ENCODE measurements at places on chromosomes 3 and 15.
A peak's percentile ranks its signal among the peaks of the same experiment; 100 is the strongest.

DNA sequence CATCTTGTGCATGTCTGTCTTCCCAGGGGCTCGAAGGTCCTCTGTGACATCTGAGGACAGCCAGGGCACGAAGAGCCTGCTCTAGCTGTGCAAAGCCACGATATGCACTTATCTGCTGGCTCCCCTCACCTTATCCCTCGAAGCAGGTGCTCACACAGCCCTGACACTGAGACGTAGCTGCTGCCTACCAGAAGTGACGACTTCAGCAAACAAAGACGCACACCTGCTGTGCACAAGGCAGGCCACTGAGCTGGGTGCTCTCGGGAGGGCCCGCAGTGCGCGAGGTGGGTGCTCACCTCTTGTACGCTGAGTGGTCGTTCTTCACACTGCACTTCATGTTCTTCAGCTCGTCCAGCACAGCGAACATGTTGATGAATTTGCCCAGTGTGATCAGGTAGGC lies 37.3 kb downstream of the CYFIP1 start:
- peak; percentile 60 for DNase-seq

GRCh38 chr3:110530902-110531301 lies 540.7 kb upstream of the NECTIN3 start:
- no peak for DNase-seq

- DNase-seq: no peak
Observed at GRCh38 chr3:124108446-124108845, 116.5 kb upstream of the ROPN1 start.

- peak; percentile 91 for DNase-seq
Observed at GRCh38 chr3:58164199-58164879, 46.4 kb downstream of the DNASE1L3 start.

DNA sequence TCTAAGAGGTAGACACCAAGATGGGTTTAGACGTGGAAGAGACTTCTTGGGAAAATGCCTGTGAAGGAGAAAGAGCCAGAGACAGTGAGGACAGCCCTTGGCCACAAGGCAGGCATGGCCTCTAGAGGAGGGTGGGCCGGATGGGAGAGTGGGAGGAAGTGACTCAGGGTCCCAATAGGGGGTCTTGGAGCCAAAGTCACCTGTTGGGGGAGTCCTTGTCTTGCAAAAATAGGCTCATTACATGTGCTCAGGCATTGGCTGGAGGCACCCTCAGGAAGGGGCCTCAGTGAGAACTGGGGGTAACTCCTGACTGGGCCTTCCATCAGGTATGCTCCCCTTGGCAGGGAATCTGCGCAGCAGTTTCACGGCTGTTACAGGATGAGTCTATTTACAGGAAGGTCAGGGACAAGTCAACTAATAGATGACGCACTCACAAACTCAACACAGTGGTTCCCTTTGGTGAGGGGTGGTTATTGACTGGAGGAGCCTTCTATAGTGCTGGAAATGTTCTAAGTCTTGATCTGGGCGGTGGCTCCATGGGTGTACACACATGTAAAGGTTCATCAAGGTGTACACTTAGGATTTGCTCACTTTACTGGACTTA lies 259.6 kb downstream of the XXYLT1 start:
- no peak for DNase-seq

- no peak for DNase-seq
Observed at GRCh38 chr3:154776549-154777225, 303.4 kb upstream of the MME start.

GRCh38 chr3:105042586-105042985 lies 324.1 kb upstream of the ALCAM start:
- no peak for DNase-seq

DNA sequence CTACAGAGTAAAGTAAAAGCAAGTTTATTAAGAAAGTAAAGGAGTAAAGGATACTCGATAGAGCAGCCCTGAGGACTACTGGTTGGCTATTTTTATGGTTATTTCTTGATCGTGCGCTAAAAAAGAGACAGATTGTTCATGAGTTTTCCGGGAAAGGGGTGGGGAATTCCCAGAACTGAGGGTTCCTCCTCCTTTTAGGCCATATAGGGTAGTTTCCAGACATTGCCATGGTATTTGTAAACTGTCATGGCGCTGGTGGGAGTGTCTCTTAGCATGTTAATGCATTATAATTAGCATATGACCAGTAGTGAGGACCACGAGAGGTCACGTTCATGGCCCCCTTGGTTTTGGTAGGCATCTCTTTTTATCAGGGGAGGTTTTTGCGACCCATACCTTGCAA lies 213.1 kb downstream of the OSBPL10 start:
- DNase-seq: no peak

DNA sequence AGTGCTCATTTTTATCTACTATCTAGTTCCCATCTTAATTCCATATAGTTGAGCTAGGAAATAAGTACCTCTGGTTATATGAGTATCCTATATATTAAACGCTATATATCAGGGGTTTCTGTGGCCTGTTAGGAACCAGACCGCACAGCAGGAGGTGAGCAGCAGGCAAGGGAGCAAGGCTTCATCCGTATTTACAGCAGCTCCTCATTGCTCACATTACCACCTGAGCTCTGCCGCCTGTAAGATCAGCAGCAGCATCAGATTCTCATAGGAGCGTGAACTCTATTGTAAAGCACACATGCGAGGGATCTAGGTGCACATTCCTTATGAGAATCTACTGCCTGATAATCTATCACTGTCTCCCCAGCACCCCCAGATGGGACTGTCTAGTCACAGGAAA lies 23.0 kb downstream of the GSK3B start:
- no peak for DNase-seq

GRCh38 chr3:151282921-151283320 lies 4.6 kb upstream of the P2RY14 start:
- peak; percentile 42 for DNase-seq

DNA sequence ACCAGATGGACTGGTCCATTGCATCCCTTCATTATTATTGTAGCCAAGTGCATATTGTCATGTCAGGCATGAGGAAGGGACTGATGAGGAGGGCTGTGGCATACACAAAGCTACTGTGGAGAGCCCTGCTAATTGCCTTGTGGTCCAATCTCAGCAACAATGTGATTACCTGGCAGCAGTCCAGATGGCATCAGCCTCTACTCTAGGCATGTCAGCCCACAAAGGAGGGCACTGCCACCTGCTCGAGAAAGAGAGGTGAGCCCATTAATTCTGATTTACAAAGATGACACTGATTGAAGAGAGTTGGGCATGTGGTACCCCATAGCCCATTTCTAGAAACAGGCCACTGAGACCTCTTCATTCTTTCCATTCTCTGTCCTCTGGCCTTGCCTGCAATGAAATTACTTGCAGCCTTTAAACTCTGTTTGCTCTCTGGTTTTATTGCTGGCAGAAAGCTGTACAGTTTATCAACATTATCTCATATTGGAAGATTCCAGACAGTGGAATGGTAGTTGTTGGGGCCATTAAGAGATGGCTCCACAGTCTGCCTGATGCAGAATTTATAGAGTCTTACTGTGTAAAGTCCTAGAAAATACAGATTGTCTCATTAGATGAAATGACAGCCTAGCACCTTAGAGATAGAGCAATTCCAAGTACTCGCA lies 307.7 kb downstream of the ARPP21 start:
- peak; percentile 39 for DNase-seq

DNA sequence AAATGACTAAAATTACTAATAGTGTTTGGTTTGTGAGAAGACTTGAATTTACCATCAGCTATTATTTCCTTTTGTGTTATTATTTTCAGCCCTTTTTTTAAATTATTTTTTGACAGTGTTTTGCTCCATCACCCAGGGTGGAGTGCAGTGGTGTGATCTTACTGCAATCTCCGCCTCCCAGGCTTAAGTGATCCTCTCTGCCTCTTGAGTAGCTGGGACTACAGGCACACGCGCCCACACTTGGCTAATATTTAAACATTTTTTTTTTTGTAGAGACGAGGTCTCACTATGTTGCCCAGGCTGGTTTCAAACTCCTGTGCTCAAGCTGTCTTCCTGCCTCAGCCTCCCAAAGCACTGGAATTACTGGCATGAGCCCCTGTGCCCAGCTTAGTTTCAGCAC lies 31.7 kb upstream of the UTS2B start:
- no peak for DNase-seq

- no peak for DNase-seq
Observed at GRCh38 chr15:54792526-54792925, 404.2 kb downstream of the RSL24D1 start.

- DNase-seq: no peak
Observed at GRCh38 chr3:13040361-13041074, 32.7 kb downstream of the IQSEC1 start.

DNA sequence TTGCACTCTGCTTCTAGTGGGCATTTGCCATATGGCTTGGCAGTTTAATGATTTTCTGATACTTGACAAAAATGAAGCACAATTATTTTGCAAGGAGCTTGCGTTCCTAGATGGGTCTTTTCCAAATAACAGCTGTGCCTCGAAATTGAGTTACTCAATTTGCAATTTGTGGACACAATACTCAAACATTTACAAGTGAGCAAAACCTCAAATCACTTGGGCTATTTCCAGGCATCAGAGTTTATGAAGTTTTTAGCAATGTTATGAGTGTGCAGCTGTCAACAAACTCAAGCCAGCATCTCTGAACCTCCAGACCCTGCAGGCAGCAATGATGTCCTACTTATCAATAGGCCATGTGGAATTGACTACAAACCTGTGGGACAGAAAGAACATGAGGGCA lies 41.3 kb downstream of the NMNAT3 start:
- no peak for DNase-seq

GRCh38 chr15:48493763-48494225 lies 151.7 kb downstream of the FBN1 start:
- no peak for DNase-seq

- DNase-seq: no peak
Observed at GRCh38 chr3:66931291-66931690, 66.8 kb upstream of the KBTBD8 start.

DNA sequence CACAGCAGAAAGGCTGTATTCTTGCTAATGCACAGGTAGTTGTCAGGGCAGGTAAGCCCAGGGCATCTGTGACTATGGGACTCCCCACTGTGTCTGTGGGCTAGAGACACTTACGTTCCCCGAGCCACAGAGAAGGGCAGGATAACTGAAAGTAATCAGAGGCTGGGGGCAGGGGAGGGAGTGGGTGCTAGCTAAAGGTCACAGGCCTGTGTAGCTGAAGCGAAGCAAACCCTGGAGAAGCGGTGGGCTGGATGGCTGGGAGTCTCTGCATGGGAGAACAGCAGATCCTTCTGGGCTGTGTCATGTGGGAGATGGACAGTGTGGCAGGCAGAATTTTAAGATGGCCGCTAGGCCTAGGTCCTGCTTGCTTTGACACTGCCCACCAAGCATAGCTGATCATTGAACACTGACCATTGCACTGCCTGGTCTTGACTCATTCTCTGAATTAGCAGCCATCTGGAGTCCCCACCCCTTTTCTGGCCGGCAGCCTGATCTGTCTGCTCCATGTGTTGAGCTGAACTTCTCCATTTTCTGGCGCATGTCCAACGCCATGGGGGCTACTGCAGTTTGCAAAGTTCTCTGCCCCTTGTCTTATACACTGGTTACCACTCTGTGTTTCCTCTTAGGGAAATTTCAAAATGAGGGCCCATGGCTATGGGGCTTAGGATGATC lies 110.0 kb downstream of the DGKG start:
- DNase-seq: no peak

GRCh38 chr3:186054792-186055352 lies 54.0 kb downstream of the ETV5 start:
- DNase-seq: no peak

DNA sequence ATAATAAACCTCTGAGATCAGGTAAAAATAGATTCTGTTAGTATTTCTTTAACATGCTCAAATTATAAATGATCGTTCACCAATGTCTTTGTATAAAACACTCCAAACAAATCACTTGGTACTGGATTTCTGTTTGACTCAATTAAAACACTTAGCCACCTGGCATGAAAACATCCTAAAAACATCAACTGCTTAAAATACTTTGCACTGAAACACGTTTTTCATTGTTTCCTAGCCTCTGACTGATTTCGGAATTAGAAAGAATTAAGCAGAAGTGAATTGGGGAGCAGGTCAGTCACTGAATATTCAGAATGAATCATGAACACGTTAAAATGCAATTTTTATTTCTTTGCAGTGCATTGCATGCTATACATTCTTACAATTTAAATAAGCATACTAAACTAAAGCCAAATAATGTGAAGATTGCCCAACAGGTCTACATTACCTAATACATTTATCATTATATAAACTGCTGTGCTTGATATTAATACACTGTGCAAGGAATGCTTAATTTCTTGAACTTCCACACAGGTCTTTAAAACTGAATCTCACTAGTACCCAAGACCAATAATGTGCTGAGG lies 1.6 kb downstream of the THRB start:
- DNase-seq: no peak

- no peak for DNase-seq
Observed at GRCh38 chr3:106617276-106617675, 748.5 kb upstream of the CBLB start.

DNA sequence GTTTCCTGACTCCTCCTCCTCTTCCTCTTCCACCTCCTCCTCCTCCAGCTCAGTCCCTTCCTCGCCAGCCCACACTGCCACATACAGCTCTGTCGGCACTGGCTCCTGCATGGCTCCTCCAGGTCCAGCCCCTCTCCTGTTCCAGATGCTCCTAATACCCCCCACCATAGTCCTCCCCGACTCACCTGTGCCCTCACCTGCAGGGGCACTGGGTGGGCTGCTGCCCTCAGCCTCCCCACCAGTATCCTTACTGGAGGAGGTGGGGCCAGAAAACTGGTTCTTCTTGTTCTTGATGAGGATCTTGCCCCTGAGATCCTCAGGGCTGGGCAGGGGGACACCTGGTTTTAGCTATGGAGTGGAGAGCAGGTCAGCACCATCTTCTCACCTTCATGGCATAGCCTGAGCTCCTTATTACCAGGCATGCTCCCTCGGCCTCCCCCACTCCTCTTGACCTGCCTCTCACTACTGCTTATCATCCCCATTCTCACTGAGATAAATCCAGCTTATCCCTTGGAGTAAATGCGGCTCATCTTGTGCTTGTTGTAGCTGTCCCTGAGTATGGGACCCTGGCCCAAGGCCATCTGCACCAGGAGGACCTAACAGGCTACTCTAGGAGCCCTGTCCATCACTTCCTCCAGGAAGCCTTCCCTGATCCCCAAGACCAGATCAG lies 11.0 kb downstream of the PLCB2 start:
- no peak for DNase-seq

DNA sequence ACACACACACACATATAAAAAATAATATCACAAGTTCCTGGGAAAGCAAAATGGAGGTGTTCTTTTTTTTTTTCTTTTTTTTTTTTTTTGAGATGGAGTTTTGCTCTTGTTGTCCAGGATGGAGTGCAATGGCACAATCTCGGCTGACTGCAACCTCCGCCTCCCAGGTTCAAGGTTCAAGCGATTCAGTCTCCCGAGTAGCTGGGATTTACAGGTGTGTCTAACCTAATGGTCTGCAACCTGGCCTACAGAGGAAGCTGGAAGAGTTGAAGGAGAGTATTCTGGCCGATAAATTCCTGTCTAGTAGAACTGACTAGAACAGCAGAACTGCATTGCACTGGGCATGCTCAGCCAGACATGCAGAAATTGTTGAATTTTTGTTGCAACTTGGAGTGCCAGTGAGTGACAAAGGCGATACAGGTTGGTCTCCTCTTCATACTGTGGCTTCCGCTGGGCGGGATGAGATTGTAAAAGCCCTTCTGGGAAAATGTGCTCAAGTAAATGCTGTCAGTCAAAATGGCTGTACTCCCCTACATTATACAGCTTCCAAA lies 22.4 kb upstream of the EIF4A2 start:
- DNase-seq: no peak

Data from SHP77 (cell line).